ENCODE measurements at places on chromosomes 5 and 9.
A peak's percentile ranks its signal among the peaks of the same experiment; 100 is the strongest.

- no peak for DNase-seq
Observed at GRCh38 chr9:91074866-91075265, 273.2 kb downstream of the SYK start.

- no peak for DNase-seq
Observed at GRCh38 chr9:3658964-3659363, 133.2 kb upstream of the RFX3 start.

- DNase-seq: no peak
Observed at GRCh38 chr9:123784518-123784917, 145.4 kb downstream of the DENND1A start.

DNA sequence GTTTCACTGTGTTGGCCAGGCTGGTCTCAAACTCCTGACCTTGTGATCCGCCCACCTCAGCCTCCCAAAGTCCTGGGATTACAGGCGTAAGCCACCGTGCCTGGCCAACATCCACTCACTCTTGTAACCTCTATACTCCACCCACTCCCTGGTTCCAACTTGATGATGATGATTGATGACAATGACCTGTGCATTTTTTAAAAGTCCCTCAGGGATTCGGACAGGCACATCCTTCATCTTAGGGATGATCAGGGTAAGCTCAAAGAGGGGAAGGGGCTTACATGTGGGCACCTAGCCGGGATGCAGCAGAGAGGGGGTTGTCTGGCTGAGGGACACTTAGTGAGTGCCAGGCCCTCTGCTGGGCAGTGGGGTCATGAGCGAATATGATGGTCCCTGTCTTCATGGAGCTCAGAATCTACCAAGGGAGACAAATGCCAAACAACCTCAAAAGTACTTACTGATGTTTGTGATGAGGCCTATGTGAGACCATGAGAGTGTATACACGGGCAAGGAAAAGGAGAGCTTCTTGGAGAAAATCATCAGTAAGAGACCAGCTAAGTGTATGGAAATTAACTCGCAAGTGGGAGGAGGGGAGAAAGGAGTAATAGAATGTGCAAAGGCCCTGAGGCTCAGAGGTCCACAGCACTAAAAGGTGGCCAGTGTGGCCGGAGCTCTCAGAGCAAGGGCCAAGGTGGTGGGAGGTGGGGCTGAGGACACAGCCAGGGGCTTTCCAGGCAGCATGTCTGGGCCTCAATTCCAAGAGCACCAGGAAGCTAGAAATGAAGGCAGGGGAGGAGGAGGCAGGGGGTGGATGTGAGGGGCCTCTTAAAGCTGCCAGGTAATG is 27.4 kb downstream of the LHX2 start:
- no peak for DNase-seq

- DNase-seq: no peak
Observed at GRCh38 chr5:61701877-61702602, 370.0 kb downstream of the ZSWIM6 start.

GRCh38 chr5:28046596-28046995 is 1008.2 kb upstream of the CDH9 start:
- no peak for DNase-seq

DNA sequence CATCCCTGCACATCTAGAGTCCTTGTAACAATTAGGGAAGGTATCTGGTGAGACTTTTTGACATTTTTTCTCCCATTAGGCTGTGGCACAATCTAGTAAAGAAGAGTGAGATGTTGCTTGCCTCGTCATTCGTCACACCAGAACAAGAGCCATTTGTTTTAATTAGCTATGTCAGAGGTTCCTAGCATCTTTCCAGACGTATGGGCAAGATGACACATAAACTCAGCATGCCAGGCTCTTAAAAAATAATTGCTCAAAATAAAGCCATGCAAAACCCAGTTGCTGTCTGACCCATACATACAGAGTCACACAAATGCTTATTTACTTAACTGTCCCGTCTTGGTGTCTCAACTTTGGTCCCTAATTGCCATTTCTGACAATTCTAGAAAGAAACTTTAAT is 125.9 kb downstream of the TRPM3 start:
- no peak for DNase-seq

- DNase-seq: no peak
Observed at GRCh38 chr5:13941468-13941867, 3.0 kb downstream of the DNAH5 start.

DNA sequence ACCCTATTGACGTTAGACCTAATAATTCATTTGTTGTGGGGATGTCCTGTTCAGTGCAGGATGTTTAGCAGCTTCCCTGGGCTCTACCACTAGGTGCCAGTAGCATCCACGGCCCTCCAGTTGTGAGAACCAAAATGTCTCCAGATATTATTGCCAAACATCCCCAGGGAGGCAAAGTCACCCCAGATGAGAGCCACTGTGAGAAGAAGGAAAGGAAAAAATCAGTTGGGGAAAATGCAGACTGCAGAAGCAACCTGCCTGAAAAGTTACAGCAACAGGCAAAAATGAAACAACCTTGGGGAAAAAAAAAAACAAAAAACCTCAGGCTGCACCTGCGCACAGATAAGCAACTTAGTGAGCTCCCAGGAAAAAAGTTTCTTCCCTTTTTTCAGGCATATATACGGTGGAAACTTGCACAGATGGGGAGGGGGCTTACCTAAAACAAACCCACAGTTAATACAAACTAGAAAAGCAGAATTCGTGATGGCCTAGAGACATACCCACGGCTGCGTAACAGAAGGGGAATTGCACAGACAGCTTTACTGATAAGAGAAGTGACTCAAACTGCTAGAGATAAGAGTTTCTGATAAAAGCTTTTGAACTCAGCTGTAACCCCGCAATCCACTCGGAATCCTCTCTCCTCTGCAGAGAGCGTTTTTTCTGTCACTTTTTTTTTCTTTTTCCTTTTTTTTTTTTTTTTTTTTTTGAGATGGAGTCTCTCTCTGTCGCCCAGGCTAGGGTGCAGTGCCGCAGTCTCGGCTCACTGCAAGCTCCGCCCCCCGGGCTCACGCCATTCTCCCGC is 29.8 kb upstream of the FBP1 start:
- peak; percentile 20 for DNase-seq

DNA sequence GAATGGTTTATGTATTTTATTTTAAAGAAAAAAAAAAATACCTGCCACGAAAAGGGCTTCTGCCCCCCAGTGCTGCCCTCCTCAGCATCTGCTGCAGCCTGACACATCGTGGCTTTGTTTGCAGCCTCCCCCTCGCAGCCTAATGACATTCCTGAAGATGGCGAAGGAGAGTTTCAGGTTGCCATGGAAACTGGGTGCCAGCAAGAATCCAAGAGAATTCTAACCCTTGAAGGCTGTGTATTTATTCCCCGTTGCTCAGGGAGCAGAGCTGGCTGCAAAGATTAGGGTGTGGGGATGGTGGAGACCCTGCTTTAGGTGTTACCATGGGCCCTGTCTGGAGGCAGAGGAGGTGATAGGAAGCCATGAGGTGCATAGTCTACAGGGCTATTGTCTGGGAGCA is 126.6 kb downstream of the NSG2 start:
- no peak for DNase-seq

DNA sequence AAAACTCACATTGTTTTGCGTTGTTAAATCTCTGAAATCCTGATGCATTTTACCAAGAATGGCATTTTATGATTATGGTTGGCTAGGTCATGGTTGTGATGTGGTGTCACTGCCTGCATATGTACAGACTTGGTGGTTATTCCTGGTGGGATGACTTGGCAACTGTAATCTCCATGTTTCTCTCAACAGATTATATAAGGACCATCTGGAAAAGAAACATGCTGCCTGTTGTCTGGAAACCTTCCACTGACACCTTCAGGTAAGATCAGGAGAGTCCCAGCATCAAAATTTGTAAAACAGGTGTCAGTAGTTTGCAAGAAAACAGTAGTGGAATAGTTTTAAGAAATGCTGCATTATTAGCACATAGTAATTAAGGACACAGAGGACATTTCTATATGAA is 3.0 kb upstream of the ACER2 start:
- DNase-seq: no peak

GRCh38 chr9:121551985-121552753 is 52.5 kb upstream of the GGTA1 start:
- DNase-seq: no peak

GRCh38 chr5:139459451-139459934 is 3.0 kb downstream of the ECSCR start:
- DNase-seq: no peak

GRCh38 chr5:52342361-52342760 is 445.4 kb upstream of the ITGA1 start:
- DNase-seq: no peak

GRCh38 chr5:91384671-91385430 is 1.7 kb upstream of the ARRDC3 start:
- DNase-seq: no peak

GRCh38 chr9:126471084-126471624 is 142.6 kb upstream of the LMX1B start:
- DNase-seq: peak; percentile 41

DNA sequence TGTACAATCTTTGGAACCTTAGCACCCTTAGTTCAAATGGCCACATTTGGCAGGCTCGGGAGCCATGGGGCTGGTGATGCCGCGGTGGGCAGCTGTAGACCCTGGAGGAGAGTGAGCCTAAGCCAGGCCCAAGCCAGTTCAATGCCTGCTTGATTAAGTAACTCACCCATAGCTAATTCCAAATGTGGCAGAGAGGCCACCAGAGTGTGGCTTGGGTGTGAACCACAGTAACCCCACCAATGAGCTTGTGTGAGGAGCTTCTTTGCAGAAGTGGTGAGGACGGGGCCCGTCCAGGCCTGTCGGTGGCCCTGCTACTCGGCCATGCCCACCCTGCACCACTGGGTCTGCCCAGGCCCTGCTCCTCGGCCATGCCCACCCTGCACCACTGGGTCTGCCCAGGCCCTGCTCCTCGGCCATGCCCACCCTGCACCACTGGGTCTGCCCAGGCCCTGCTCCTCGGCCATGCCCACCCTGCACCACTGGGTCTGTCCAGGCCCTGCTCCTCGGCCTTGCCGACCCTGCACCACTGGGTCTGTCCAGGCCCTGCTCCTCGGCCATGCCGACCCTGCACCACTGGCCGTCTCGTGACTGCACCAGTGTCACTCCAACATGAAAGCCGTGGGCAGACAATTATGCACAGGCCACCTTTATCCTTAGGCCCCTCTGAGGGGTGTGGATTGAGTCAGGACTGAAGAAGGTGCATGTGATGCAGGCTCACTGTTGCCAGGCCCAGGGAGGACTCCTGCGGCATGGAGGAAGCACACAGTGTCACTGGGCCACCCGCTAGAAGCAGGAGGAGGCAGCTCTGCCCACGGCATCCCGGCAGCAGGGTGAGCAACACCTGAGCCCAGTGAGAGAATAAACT is 75.4 kb downstream of the MRPL36 start:
- no peak for DNase-seq
